ENCODE measurements at places on chromosomes 5 and 9.

GRCh38 chr5:58787987-58788386 is 205.1 kb downstream of the RAB3C start:
- DNase-seq: no peak

- no peak for DNase-seq
Observed at GRCh38 chr9:69323861-69324260, 1.2 kb upstream of the ENTREP1 start.

GRCh38 chr9:104842698-104843097 is 78.8 kb downstream of the NIPSNAP3B start:
- no peak for DNase-seq

DNA sequence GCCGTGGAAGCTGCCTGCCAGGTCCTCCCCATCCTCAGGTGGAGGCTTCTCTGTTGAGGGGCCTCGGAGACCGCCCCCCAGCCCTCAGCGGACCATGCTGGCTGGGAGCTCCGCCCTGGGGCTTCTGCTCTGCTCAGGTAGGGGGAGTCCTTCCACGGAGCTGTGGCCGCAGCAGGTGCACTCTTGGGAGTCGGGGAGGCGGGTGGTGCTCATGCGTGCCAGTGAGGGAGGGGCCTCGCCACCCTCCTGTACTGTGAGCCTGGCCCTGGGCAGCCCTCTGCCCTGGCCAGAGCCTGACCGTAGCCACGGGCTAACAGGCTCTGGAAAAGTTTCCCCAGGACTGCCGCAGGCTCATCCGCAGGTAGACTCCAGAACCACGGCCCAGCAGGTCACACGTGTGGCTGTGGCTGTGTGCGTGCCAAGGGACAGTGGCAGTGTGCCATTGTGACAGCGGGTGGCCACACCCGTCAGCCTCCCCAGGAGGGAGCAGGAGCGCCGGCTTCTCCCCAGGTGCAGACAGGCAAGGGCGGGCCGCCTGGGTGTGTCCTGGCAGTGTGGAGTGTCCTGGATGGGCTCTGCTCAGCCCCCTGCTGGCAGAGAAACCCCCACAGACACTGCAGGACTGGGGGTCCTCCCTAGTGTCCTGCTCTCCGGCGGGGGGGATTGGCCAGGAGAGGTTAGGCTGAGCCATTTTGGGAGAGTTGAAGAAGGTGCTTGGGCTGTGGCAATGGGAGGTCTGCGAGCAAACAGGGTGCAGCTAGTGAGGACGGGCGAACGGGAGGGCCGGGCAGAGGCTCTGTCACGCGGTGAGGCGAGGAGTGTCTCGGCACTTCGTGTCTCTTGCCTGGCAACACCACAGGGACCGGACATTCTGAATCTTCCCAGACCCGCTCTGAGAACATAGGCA is 29.5 kb downstream of the TPPP start:
- DNase-seq: no peak

GRCh38 chr9:137748311-137748710 is 129.3 kb upstream of the CACNA1B start:
- no peak for DNase-seq

- DNase-seq: no peak
Observed at GRCh38 chr9:137128862-137129455, 10.0 kb upstream of the GRIN1 start.

- no peak for DNase-seq
Observed at GRCh38 chr9:92725266-92725545, 39.4 kb downstream of the BICD2 start.

DNA sequence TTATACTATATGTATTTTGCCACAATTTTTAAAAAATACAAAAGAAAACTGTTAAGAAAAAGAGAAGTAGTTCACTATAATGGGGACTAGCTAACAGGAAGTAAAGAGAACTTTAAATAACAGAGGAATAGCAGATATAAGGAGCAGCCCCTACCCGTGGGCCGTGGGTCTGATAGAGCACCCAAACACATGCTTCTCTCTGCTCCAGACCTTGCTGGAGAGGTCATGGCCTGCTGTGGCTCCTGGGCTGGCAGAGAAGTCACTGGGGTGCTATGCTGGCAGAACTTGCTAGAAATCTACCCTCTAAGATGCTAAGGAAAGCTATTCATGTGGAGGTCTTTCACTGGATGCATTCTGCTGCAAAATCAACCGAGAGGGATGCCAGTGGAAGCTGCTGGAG is 10.0 kb upstream of the TNFAIP8 start:
- DNase-seq: no peak

DNA sequence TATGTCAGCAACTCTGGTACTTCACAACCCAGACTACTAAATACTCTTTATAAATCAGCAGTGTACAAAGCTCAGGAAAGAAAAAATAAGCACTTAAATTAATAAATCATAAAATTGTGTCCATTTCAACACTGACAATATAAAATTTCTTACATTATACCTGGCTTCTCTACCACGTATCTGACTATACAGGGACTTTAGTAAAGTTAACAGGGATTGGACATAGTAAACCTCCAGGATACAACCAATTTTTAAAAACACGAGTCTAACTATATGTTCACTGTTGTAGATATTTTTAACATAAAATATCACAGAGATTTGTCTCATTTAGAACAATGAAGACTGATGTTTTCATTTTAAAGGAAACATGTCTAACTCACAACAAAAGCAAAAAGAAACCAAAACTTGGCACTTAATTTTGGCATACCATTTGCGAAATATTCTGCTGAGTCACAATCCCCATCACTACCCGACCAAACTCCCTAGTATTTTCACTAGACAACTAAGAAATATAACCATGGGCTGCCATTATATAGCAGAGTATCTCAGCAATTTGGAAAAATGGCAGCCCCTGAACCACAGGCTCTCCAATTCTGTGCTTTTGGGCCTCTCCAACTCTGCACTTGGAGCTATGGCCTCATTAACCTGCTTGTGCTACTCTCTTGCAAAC is 14.4 kb downstream of the FAM169A start:
- no peak for DNase-seq

DNA sequence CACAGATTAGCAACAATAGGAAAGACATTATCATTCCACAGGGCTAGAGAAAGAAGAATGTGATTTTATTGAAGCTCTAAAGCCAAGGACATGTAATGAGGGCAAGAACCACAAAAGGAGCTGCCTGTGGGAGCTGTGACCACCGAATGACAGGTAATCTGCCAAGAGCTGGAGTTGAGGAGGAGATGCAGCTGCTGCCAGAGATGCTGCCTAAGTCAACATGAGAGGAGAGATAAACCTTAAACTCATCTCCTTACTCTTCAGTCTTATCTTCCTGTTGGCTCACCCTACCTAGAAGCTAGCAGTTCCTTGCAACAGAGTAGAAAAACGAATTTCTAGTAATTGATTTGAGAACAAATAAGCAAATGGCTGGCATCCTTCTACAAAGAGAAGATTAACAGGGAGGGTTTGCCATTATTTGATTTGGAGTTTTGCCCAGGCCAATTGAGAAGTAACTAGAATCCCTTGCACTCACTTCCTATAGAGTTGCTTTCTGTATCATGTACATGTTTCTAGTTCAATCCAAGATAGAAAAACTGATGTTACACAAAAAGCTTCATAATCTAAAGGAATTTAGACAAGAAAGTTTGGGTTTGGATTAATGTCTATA is 539.2 kb downstream of the TLE1 start:
- DNase-seq: no peak

- no peak for DNase-seq
Observed at GRCh38 chr5:39178861-39179260, 40.5 kb downstream of the FYB1 start.

- DNase-seq: no peak
Observed at GRCh38 chr5:151038412-151038745, 18.0 kb downstream of the GPX3 start.

DNA sequence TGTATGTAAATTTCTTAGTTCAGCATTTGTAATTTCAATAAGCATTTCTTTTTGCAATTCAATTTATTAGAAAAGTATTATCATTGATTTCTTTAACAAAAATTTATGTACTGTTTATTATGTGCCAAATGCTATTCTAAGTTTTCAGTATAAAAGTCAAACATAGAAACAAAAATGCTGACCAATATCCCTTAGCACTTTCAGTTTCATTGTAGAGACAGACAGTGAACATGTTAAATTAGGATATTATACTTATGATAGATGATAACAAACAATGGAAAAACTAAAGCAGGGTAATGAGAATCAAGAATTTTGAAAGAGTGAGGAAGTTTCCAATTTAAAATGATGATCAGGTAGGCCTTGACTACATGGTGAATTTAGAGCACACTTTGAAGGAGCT is 1106.0 kb downstream of the TAF11L14 start:
- no peak for DNase-seq

DNA sequence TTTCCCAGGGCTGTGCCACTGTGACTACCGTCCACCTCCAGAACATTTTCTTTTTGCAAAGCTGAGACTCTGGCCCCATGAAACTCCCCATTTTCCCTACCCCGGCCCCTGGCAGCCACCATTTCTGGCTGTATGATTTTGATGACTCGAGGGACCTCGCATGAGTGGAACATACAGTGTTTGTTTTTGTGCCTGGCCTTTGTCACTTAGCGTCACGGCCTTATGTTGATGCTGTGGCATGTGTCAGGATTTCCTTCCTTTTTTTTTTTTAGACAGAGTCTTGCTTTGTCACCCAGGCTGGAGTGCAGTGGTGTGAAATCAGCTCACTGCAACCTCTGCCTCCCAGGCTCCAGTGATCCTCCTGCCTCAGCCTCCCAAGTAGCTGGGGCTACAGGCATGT is 42.7 kb downstream of the ASS1 start:
- no peak for DNase-seq

DNA sequence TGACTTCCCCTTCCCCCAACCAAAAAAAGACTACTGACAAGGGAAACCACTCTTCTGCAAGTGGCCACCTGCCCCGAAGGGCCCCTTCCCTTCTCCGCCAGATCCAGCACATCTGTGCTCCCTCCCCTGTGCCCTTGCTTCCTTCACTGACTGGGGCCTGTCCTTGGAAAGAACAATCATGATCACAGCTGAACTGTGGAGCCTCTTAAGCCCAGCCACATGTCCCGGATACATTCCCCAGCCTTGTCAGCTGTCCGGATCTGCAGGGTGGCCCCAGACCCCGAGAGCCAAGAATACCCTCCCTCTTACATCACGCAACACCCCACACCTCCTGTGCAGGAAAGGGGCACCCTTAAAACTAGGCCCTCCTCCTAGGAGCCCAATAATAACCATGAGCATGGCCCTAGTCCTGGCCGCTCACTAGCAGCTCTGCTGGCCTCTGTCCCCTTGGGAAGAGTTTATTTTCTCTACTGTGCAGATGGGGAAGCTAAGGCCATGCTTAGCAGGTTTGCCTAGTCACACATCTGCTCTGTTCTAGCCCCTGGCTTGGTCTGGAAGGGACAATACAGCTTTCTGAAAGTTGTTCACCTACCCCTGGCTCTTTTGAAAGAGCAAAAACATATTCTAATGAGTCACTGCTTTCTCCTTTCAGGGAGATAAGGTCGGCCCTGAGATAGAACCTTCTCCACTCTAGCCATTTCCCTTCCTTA is 3.8 kb downstream of the SPRY4 start:
- DNase-seq: no peak

DNA sequence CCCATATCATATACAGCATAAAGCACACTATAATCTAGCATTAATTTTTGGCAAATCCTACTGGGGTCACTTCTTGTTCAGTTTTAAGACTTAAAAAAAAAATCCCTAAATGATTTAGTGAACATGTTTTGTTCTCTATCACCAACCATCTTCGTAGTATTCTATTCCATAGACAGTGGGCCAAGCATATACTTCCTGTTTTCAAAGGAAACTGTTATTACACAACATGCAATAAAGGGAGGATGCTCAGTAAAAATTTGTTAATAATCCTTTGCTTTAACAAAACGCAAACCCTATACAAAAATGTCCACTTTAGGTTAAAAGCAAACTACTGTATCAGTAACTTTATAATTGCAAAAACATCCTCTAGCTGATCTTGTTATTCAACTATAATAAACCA is 13.0 kb downstream of the CCNH start:
- DNase-seq: no peak

DNA sequence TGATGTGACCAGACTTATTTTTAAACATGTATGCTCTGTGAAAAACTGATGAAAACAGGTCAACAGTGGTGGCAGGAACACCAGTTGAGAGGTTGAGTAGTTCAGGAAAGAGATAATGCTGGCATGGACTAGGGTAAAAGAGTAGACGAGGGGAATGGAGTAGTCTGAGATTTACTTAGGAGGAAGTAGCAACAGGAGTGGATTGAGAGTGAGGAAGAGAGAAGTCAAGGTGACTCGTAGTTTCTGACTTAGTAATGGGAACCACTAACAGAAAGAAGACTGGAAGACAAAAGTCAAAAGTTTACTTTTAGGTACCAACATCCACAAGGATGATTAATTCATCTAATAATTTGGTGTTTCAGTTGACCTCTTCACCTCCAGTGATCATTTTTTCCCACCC is 3.6 kb downstream of the SRA1 start:
- DNase-seq: no peak

DNA sequence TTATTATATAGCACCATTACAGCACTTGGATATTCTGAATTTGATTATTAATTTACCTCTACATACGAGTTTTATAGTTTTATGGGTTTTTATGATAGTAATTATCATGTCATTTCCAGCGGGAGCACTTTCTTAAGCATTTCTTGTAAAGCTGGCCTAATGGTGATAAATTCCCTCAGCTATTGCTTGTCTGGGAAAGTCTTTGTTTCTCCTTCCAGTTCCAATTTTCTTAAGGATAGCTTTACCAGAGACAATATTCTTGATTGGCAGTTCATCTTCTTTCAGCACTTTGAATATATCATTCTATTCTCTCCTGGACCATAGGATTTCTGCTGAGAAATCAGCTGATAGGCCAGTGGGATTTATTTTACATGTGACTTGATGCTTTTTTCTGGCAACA is 505.4 kb downstream of the TMEM232 start:
- no peak for DNase-seq
